Renal cortical epithelial cell (primary cell): ENCODE measurements at places on chromosomes 2 and 18.

DNA sequence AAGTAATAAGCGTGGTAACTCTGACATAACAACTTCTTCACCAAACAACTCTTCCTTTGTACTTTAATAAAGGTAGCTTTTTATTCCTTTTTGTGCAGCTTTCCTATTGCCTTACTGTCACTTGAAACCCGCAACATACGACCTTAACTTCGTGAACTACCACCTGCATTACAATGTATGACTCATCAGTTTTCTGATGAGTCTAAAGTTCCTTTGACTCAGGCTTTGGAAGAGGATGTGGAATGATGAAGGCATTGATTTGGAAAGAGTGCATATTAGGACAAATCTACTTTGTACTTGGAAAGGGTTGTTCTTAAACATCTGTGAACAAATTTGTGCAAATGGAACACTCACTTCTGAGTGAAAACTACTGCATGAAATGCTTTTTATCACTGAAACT lies 1012.1 kb downstream of the TMEM182 start:
- peak; percentile 94 for DNase-seq

GRCh38 chr2:20150806-20151571 lies 73.9 kb downstream of the SDC1 start:
- no peak for DNase-seq

GRCh38 chr2:101787097-101787496 lies 89.6 kb downstream of the MAP4K4 start:
- DNase-seq: no peak

- no peak for DNase-seq
Observed at GRCh38 chr18:64982414-64983055, 768.3 kb upstream of the CDH7 start.

GRCh38 chr18:35603008-35603407 lies 21.5 kb downstream of the GALNT1 start:
- no peak for DNase-seq

GRCh38 chr2:174997110-174997509 lies 8.1 kb downstream of the CHN1 start:
- DNase-seq: no peak
